ENCODE measurements at places on chromosomes 1 and 21. TPM values are rescaled to one million over a fixed set of nuclear protein-coding genes. Genes with fewer than 3 reads are reported as not detected.

- H3K4me3 ChIP-seq = no peak overlapping the region
- peaks cover 7% of the 10 kb centered on the region for H3K36me3 ChIP-seq
- peaks cover 8% of the 10 kb centered on the region for H3K4me1 ChIP-seq
- no peak for DNase-seq
- no peaks in the 10 kb centered on the region for H3K27me3 ChIP-seq
These were observed 130.1 kb upstream of the MAP1LC3C start for GRCh38 chr1:242128951-242129502.

GRCh38 chr1:96366516-96366915, 355.1 kb upstream of the PTBP2 start:
- DNase-seq = no peak
- H3K4me3 ChIP-seq = no peak overlapping the region
- H3K36me3 ChIP-seq = no peaks in the 10 kb centered on the region
- H3K4me1 ChIP-seq = no peaks in the 10 kb centered on the region
- H3K27me3 ChIP-seq = no peaks in the 10 kb centered on the region

GRCh38 chr1:245345191-245345884, 190.6 kb downstream of the KIF26B start:
- H3K4me3 ChIP-seq = no peak overlapping the region
- H3K4me1 ChIP-seq = peaks cover 11% of the 10 kb centered on the region
- peak overlapping the region; percentile 52 for H3K27ac ChIP-seq
- H3K36me3 ChIP-seq = peaks cover 5% of the 10 kb centered on the region

GRCh38 chr21:36773117-36773516, 74.2 kb downstream of the SIM2 start:
- peaks cover 25% of the 10 kb centered on the region for H3K4me1 ChIP-seq
- no peak overlapping the region for H3K4me3 ChIP-seq
- H3K27me3 ChIP-seq = no peaks in the 10 kb centered on the region
- DNase-seq = no peak

TLR5 gene
- 0.30 TPM for total RNA-seq

DNA sequence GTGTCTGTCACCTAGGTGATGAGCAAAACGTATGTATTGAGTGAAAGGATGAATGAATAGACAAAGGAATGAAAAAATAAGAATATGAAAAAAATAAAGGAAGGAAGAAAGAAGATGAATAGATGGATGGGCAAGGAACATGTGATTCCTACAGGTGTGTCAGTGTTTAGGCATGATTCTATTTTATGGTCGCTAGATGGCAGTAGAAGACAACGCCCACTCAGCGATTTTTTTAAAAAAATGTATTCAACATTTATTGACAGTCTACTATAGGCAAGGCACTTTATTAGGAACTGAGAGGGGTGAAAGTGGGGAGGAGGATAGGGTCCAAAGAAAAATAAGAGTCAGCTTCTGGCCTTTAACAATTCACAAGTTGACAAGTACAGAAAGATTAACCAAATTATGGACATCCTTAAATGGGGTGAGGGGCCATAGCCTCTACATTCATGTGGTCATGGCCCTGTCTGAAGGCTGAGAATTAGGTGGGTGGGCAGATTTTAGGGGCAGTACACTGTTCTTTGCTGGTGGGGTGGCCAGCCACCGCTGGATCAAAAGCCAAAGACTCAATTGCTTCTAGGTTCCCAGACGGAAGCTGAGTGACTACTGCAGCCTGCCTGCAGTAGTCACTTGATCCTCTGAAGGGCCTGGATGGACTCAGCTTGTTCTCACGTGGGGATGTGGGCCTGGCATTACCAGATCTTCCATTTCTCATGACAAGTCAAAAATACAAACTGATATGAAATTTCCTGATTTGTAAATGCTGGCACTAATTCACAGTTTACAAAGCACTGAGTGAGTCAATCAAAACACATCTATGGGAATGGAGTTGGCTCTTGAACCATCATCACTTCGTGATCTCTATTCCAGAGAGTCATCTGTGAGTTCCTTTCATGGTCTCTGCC, 83.9 kb downstream of the FASLG start:
- H3K4me1 ChIP-seq = peaks cover 3% of the 10 kb centered on the region
- peaks cover 13% of the 10 kb centered on the region for H3K27me3 ChIP-seq
- no peak overlapping the region for H3K27ac ChIP-seq
- H3K36me3 ChIP-seq = no peaks in the 10 kb centered on the region

PRELP gene
- 2.9 TPM for total RNA-seq

NGF gene
- not detected for total RNA-seq

- H3K36me3 ChIP-seq = no peaks in the 10 kb centered on the region
- no peak for DNase-seq
- no peak overlapping the region for H3K4me3 ChIP-seq
- H3K27me3 ChIP-seq = peaks cover 6% of the 10 kb centered on the region
- H3K27ac ChIP-seq = no peak overlapping the region
These were observed 129.6 kb downstream of the LRRC40 start for GRCh38 chr1:70075761-70076160.

GRCh38 chr1:18505666-18506065, 24.9 kb downstream of the KLHDC7A start:
- H3K27me3 ChIP-seq = peaks cover 58% of the 10 kb centered on the region
- DNase-seq = no peak
- no peaks in the 10 kb centered on the region for H3K4me1 ChIP-seq
- H3K27ac ChIP-seq = no peak overlapping the region

- DNase-seq = no peak
- no peaks in the 10 kb centered on the region for H3K27me3 ChIP-seq
- H3K4me3 ChIP-seq = no peak overlapping the region
These were observed 69.5 kb downstream of the ZSCAN20 start for GRCh38 chr1:33541966-33542365.

DNA sequence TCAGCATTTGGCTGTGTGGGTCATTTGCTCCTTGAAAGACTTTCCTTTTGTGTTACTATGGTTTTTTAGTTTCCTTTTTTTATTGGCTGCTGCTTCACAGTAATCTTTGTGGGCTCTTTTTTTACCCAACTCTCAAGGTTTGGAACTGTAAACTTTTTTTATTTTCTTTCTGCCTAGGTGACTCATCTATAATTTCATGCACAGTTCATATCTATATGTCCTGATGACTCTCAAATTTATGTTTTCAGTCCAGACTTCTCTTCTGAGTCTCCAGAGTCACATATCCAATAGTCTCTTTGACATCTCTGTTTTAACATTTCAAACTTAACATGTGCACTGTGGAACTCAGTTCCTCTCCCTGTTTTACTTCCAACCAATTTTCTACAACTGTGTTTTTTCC, 83.4 kb downstream of the ATF6 start:
- H3K27ac ChIP-seq = no peak overlapping the region
- H3K27me3 ChIP-seq = no peaks in the 10 kb centered on the region
- H3K36me3 ChIP-seq = peaks cover 8% of the 10 kb centered on the region
- H3K4me1 ChIP-seq = no peaks in the 10 kb centered on the region

- H3K4me3 ChIP-seq = no peak overlapping the region
- H3K4me1 ChIP-seq = peaks cover 4% of the 10 kb centered on the region
- DNase-seq = no peak
- peaks cover 5% of the 10 kb centered on the region for H3K27me3 ChIP-seq
These were observed 150.0 kb downstream of the CASZ1 start for GRCh38 chr1:10646347-10646861.

HLX gene
- total RNA-seq = 0.43 TPM

RASAL2 gene
- total RNA-seq = 20.9 TPM

GRCh38 chr1:159289060-159289459, 13.1 kb upstream of the FCER1A start:
- H3K36me3 ChIP-seq = no peaks in the 10 kb centered on the region
- H3K27me3 ChIP-seq = peaks cover 16% of the 10 kb centered on the region
- no peak for DNase-seq
- no peak overlapping the region for H3K4me3 ChIP-seq

DNA sequence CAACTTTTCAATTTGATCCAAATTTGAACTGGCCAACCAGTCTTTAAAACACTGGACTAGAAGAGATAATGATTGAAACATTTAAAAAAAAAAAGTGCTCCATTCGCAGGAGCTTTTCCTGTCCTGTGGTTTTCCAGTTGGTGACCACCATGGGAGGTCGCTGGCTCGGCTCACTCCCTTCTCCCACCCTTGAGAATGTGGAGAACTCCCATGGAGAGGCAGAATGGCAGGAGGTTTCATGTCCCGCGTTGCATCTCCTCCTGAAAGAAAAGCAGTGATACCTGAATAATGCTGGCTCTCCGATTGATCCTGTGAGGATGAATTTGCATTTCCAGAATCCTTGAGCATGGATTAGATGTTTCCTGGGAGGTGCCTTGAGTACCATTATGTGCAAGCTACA, 16.5 kb upstream of the MPZL1 start:
- DNase-seq = no peak
- peaks cover 17% of the 10 kb centered on the region for H3K4me1 ChIP-seq
- H3K4me3 ChIP-seq = no peak overlapping the region
- no peaks in the 10 kb centered on the region for H3K36me3 ChIP-seq

ATP5IF1 gene
- total RNA-seq = 125 TPM

DNA sequence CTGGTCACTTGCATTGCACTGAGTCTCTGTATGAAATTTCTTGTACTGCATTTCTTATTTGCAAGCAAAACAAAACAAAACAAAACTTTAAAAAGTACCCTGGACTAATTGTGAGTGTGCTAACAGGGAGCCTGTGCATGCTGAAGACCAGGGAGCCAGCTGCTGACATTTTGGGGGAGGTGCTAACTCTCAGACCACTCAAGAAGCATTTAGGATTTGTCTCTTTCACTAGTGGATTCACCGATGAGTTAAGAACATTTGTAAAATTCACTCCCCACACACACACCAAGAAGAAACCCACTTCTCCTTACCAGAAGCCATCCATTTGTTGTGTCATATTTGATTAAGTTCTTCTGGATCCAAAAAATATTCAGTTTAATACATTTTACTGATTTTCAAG, 95.7 kb upstream of the C1orf105 start:
- no peaks in the 10 kb centered on the region for H3K27me3 ChIP-seq
- peaks cover 7% of the 10 kb centered on the region for H3K4me1 ChIP-seq
- H3K27ac ChIP-seq = no peak overlapping the region

TDRD5 gene
- total RNA-seq = not detected

GRCh38 chr1:2396059-2396458, 4.4 kb downstream of the RER1 start:
- no peaks in the 10 kb centered on the region for H3K27me3 ChIP-seq
- H3K36me3 ChIP-seq = peaks cover 10% of the 10 kb centered on the region

DNA sequence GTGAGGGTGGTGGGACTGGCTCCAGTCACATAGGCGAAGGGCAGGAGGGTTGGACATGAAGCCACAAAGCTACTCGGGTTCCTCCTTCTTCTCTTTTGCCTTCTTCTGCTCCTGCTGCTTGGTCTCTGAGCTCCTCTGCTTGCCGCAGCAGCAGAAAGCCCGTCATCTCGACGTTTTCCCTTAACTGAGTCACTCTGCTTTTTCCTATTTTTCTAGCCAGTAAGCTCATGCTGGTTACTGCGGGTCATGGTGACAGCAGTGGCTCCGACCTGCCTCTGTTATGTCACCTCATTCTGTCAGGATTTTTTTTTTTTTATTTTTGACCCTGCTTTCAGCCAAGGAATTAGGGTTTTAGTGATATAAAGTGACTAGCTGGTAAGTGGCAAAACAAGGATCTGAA, 2.6 kb upstream of the FMOD start:
- H3K4me3 ChIP-seq = no peak overlapping the region
- DNase-seq = no peak
- no peaks in the 10 kb centered on the region for H3K4me1 ChIP-seq
- H3K27me3 ChIP-seq = peaks cover 11% of the 10 kb centered on the region

GRCh38 chr1:87513966-87514660, 185.4 kb downstream of the LMO4 start:
- H3K4me1 ChIP-seq = no peaks in the 10 kb centered on the region
- no peaks in the 10 kb centered on the region for H3K36me3 ChIP-seq
- H3K27ac ChIP-seq = no peak overlapping the region
- no peaks in the 10 kb centered on the region for H3K27me3 ChIP-seq

- H3K27me3 ChIP-seq = no peaks in the 10 kb centered on the region
- H3K36me3 ChIP-seq = peaks cover 41% of the 10 kb centered on the region
- H3K4me1 ChIP-seq = no peaks in the 10 kb centered on the region
- no peak overlapping the region for H3K4me3 ChIP-seq
- no peak for DNase-seq
These were observed 45.3 kb downstream of the KCTD3 start for GRCh38 chr1:215612391-215612790.

GRCh38 chr1:219086956-219087469, 86.7 kb upstream of the LYPLAL1 start:
- peak overlapping the region; percentile 19 for H3K27ac ChIP-seq
- no peak overlapping the region for H3K4me3 ChIP-seq
- peaks cover 4% of the 10 kb centered on the region for H3K4me1 ChIP-seq
- H3K27me3 ChIP-seq = no peaks in the 10 kb centered on the region

GRCh38 chr1:167430134-167430848, 88.0 kb downstream of the CD247 start:
- H3K4me1 ChIP-seq = peaks cover 27% of the 10 kb centered on the region
- no peaks in the 10 kb centered on the region for H3K27me3 ChIP-seq
- peak overlapping the region; percentile 20 for H3K27ac ChIP-seq
- H3K4me3 ChIP-seq = no peak overlapping the region

- DNase-seq = no peak
- H3K27me3 ChIP-seq = peaks cover 5% of the 10 kb centered on the region
- no peaks in the 10 kb centered on the region for H3K36me3 ChIP-seq
- H3K27ac ChIP-seq = no peak overlapping the region
These were observed 107.4 kb upstream of the CASZ1 start for GRCh38 chr1:10903821-10904220.

DNA sequence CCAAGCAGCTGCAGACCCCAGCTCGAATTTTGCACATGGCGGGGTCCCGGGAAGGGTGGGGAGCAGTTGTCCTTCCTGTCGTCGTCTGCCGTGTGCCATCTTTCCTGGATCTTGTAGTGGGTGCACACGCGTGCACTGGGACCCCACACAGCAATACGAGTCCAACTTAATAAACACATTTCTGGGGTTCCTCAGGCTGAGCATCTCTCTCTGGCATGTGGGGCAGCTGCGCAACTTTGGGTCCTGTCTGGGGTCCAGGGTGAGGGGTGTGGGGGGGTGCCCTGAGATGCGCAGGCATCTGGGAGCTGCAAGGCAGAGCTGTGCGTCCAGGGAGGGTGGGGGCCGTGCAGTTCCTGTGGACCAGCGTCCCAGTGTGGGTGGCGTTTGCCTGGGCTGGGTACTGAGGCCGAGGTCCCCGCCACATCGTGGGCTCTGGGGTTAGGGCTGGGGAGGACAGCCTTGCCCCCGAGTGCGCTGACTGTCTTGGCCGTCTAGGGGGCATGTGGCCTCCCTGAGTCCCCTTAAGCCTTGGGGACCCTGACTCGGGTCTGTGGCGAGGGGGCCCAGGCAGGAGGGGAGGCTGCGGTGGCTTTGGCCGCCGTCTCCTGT, 652 bp upstream of the PLEKHN1 start:
- no peaks in the 10 kb centered on the region for H3K4me1 ChIP-seq
- H3K4me3 ChIP-seq = peak overlapping the region; percentile 31
- peaks cover 46% of the 10 kb centered on the region for H3K27me3 ChIP-seq
- no peaks in the 10 kb centered on the region for H3K36me3 ChIP-seq
- no peak overlapping the region for H3K27ac ChIP-seq

GRCh38 chr21:38798481-38798882, 7.2 kb upstream of the ETS2 start:
- H3K36me3 ChIP-seq = no peaks in the 10 kb centered on the region
- no peak for DNase-seq

CCDC185 gene
- total RNA-seq = not detected

ADAMTS5 gene
- 0.40 TPM for total RNA-seq

- H3K4me3 ChIP-seq = no peak overlapping the region
- no peak for DNase-seq
- H3K4me1 ChIP-seq = peaks cover 7% of the 10 kb centered on the region
These were observed 131.4 kb upstream of the RAB4A start for GRCh38 chr1:229139331-229140118.

ELAPOR1 gene
- total RNA-seq = 0.64 TPM
